ENCODE measurements at places on chromosomes 2 and 18.

- DNase-seq = no peak
Observed at GRCh38 chr18:335733-336132, 67.9 kb upstream of the THOC1 start.

GRCh38 chr2:209960045-209960444, 42.4 kb upstream of the RPE start:
- DNase-seq = no peak

DNA sequence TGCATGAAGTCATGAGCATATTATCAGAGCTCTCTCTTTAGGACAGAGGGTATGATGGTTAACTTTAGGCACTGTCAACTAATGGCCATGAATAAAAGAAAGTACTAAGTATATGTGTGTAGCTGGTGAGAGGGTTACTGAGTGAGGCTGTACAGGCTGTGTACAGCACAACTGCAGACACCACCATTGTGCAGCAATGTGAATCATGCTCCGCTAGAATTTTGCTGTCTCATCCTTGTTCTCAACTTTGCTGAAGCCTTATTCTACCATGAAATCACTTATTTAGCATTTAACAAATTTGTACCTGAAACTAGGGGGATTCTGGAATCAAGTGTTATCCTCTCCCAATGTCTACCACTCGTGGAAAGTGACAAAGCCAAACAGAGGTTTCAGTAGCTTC, 414.9 kb downstream of the PLCL1 start:
- DNase-seq = no peak

GRCh38 chr2:209340522-209340921, 83.3 kb upstream of the MAP2 start:
- DNase-seq = no peak

DNA sequence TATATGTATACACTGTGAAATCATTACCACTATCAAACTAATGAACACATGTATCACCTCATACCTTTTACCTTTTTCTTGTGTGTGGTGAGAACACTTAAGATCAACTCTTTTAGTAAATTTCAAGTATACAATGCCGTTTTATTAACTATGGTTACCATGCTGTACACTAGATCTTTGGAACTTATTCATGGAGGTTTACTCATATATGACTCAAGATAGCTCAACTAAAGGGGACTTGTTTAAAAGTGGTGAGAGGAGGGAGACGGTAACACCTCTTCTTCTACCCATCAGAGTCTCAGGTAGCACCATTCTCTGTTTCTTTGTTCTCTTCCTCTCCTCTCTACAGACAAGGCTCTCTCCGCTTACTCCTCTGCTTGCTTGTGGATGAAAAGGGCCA, 36.1 kb upstream of the TMEM178A start:
- no peak for DNase-seq

- no peak for DNase-seq
Observed at GRCh38 chr18:73707035-73707434, 440.6 kb downstream of the FBXO15 start.

- no peak for DNase-seq
Observed at GRCh38 chr18:36297417-36298125, at the start of gene FHOD3. FHOD3 (plus strand) TSS chr18:36297713; CDS start chr18:36297836, 123 bp downstream.

- no peak for DNase-seq
Observed at GRCh38 chr18:55544014-55544413, 44.0 kb downstream of the TCF4 start.

GRCh38 chr2:151973901-151974199, 125.0 kb downstream of the CACNB4 start:
- DNase-seq = no peak

DNA sequence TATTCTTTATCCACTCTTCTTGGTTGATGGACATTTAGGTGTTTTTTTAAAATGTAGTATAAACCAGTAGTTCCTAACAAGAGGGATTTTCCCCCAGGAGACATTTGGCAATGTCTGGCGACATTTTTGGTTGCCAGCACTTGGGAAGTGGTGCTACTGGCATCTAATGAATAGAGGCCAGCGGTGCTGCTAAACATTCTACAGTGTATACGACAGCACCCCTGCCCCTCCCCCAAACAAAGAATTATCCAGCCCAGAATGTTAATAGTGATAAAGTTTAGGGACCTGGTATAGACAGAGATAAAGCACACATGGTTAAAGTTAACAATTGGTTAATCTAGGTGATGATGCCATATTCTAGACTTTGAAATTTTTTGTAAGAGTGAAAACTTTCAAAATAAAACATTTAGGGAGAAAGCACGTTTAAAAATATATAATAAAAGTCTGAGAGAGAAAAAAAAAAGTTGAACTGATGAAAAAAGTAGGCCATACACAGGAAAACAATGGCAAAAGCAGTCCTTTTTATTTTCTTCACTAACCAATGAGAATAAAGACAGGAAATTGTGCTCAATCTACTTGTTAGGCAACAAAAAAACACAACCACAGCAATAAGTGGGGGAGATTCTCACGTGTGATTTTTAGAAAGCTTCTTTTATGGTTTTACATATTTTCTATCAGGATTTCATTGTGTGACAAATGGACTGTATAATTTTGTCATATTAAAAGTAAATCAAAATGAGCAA, 14.8 kb downstream of the FBXO48 start:
- no peak for DNase-seq

- peak; percentile 39 for DNase-seq
Observed at GRCh38 chr2:131034122-131035051, 58.9 kb downstream of the FAM168B start.

- DNase-seq = no peak
Observed at GRCh38 chr2:186772579-186772978, 76.4 kb downstream of the ZSWIM2 start.

GRCh38 chr2:172562298-172562697, 6.4 kb downstream of the PDK1 start:
- DNase-seq = no peak

DNA sequence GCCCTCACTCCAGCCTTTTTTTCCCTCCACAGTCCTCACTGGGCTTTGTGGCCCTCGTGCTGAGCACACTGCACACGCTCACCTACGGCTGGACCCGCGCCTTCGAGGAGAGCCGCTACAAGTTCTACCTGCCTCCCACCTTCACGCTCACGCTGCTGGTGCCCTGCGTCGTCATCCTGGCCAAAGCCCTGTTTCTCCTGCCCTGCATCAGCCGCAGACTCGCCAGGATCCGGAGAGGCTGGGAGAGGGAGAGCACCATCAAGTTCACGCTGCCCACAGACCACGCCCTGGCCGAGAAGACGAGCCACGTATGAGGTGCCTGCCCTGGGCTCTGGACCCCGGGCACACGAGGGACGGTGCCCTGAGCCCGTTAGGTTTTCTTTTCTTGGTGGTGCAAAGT, 39.4 kb downstream of the STEAP3 start:
- no peak for DNase-seq

GRCh38 chr2:211270257-211270656, 713.9 kb downstream of the CPS1 start:
- no peak for DNase-seq

DNA sequence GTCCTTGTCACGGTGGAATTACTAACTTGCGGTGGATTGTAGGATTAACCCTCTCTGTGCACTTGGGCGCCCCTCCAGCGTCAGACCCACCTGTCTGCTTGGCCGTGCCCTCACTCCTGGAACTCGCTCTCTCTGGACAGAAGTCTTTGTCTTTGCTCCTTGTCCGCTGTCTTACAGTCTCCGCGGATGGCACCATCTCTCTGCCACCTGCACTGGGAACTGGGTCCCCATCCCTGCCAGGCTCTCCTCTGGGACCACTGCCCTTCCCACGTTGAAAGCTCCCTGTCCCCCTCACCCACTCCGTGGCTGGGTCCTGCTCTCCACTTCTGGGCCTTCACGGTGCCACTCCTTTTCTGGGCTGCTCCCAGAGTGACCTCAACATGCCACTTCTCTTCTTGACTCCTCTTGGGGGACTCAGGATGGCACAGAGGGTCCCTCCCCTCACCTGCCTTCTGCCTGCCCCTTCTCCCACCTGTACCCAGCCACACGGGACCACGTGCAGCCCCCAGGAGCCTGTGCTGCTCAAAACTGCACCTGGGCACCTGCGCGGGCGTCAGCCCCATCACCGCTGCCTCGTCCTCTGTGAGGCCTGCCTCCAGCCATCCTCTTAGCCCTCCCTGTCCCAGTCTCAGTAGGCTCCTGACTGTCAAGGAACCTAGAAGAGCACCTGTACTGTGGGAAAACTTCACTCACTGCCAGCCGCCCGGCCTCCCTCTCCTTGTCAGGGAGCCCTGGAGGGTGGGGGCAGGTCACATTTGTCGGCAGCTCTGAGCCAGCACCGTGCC, 11.1 kb downstream of the CNDP2 start:
- DNase-seq = no peak

DNA sequence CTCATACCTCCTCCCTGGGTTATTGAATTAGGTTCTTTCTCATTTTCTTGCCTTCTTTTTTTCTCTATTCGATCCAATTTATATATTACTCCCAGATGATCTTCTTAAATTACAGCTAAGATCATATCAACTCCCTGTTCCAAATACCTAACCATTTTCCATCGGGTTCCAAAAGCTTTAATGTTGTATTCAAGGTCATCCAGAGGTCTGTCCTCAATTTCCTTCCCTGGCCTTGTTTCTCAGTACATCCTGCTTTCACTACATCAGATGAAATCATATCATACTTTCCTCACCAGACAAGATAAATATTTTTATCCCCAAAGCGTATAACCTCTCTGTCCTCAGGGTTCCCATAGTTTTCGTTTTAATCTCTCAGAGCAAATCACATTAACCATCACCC, 36.3 kb upstream of the GREB1L start:
- DNase-seq = no peak
